A549 treated with Hydrocortisone at 1 μM for 4 hours (cell line): ENCODE measurements at places on chromosomes 6 and 20. TPM values are rescaled to one million over a fixed set of nuclear protein-coding genes. Genes with fewer than 3 reads are reported as not detected.

Gene FAM162B
- not detected in 5 replicates for total RNA-seq

Gene OTOR
- total RNA-seq = not detected in 5 replicates

Gene SMIM26
- total RNA-seq = 127 to 144 TPM (median 134 TPM) in 5 replicates

Gene GNAS-AS1
- not detected in 5 replicates for total RNA-seq

Gene TMEM200A
- 0.06 to 0.10 TPM (median 0.07 TPM) in 5 replicates for total RNA-seq

Gene SLC44A4
- 0.03 to 0.14 TPM (median 0.06 TPM) in 4 of 5 replicates, not detected in the other for total RNA-seq

Gene ADGRF4
- total RNA-seq = 12.7 to 16.6 TPM (median 15.6 TPM) in 5 replicates

Gene BTNL2
- total RNA-seq = not detected in 5 replicates

Gene TRERF1
- 5.9 to 8.3 TPM (median 7.7 TPM) in 5 replicates for total RNA-seq

Gene MCCD1
- not detected in 5 replicates for total RNA-seq

Gene PARD6B
- 2.7 to 3.9 TPM (median 3.4 TPM) in 5 replicates for total RNA-seq

Gene UQCC2
- 63.7 to 120 TPM (median 100 TPM) in 5 replicates for total RNA-seq

Gene FAM83B
- total RNA-seq = 0.02 to 0.03 TPM in 2 of 5 replicates, not detected in the others
